Natural killer cell treated with Interleukin-12 subunit alpha and Interleukin-12 subunit beta and Interleukin-15 and Interleukin-18, amount 100 ng/mL, for 72 hours (primary cell): ENCODE measurements at places on chromosomes 5 and 9. TPM values are rescaled to one million over a fixed set of nuclear protein-coding genes. Genes with fewer than 3 reads are reported as not detected.

DNA sequence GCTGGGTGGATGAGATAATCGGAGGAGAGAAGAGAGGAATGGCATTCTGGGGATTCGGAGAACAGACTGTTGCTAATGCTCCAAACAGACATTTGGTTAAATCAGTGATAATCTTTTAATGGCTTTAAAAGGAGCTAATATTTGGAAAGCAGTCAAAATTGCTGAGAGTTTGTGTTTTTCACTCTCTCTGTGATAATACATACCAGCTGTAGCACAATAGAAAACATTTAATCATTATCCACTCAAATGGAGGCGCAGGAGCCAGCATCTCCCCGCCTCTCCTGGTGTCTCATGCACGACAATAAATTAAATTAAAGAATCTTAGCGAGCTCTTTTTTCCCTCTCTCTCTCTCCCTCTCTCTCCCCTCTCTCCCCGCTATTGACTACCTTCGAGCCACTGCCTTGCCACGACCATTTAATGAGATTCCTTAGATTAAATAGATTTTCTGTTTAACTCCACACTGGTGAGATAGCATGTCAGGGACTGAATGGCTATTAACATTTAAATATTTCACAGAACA lies 268.6 kb upstream of the MVB12B start:
- H3K27me3 ChIP-seq = peaks cover 12% of the 10 kb centered on the region
- no peaks in the 10 kb centered on the region for H3K36me3 ChIP-seq
- H3K4me1 ChIP-seq = no peaks in the 10 kb centered on the region
- DNase-seq = no peak

GRCh38 chr9:123724211-123724796 lies 205.6 kb downstream of the DENND1A start:
- no peak for DNase-seq
- no peak overlapping the region for H3K27ac ChIP-seq
- H3K4me1 ChIP-seq = peaks cover 7% of the 10 kb centered on the region
- H3K4me3 ChIP-seq = no peak overlapping the region
- H3K36me3 ChIP-seq = peaks cover 7% of the 10 kb centered on the region

DNA sequence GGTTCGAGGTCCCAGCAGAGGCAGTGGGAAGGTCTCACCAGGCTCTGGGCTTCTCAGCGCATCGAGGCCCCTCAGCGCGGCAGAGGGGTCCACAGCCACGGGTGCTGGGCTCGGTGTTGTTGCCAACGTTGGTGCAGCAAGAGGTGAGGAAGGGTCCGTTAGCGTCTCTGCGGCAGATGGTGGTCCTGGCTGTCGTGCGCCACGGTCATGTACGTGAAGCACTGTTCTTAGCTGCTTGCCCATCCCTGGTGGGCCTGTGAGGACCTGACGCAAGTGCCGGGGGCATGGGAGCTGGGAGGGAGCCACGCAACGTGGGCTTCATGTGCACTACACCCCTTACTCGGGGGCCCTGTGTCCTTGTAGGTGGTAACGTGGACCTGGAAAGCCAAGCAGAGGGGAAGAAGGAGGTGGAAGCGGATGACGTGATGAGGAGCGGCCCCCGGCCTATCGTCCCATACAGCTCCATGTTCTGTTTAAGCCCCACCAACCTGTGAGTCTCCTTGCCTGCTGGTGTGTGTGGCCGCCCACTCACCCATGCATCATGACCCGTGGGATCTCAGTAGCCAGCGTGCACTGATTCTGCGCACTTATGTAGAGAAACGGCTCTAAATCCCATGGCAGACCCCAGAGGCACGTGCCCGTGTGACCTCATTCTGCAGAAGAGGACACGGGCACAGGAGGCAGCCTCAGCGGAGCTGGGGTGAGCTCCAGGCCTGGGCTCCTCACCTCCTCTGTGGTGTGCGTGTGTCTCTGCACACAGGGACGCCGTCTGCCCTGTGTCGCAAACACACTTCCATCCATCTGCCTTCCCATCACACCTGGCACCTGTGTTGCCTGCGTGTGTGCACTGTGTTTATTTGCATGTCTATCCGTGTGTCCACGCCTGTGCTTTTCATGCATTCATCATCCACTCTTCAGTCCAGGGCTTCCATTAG lies 166.1 kb downstream of the CACNA1B start:
- no peak overlapping the region for H3K4me3 ChIP-seq
- no peak for DNase-seq
- H3K27ac ChIP-seq = no peak overlapping the region

DNA sequence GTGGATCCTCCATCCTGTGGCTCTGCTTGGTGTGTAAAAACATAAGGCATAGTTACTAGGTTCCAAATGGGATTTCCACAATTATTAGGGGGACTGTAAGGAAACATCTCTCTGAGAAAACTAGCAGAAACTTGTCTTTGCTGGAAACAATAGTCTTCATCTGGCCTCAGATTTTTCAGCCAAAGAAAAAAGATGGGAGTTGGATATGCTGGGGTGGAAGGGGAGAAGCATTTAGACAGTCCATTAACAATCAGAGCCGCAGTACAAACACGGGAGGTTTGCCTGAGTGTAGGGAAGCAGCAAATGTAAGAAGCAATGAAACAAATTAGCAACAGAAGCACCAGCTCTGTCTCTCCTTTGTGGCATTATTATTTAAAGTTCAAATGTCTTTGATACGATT lies 402.7 kb upstream of the ZNF608 start:
- DNase-seq = no peak
- no peak overlapping the region for H3K4me3 ChIP-seq
- no peak overlapping the region for H3K27ac ChIP-seq
- no peaks in the 10 kb centered on the region for H3K4me1 ChIP-seq
- H3K27me3 ChIP-seq = peaks cover 10% of the 10 kb centered on the region

DNA sequence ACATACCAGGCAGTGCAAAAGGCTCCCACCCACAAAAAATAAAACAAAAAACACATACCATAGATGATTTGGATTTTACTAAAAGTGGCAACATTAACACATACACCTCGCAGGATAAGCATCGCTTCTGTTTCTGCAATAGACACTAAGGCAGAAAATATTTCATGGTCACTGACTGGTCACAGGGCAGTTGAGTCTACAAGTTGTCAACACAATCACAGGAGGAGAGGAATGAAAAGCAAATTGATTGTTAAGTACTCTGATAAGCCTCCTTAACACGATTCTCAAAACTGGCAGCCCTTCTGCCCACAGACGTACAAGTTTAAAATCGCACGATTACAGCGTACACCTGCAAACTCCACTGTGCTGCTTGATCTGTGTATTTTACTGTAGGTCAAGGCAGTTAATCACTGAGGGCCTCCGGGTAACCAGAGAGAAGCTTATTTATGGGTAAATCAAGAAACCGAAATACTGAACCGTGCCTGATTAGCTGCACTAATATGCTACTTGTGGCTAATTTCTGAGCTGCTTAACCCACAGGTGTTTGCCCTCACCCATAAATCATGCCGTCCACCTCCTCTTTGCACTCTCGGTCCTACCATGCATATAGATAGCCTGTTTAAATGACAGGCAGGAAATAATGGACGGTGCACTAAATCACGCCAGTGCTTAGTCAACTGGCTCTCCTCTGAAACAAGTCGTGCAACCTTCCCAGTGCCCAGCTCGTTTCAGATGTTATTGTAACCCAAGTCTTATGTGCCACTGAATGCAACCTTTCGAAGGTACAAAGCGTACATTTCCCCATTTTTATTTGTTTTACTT lies 659.4 kb upstream of the ADAMTS16 start:
- no peak overlapping the region for H3K27ac ChIP-seq
- no peaks in the 10 kb centered on the region for H3K36me3 ChIP-seq
- DNase-seq = no peak
- no peaks in the 10 kb centered on the region for H3K4me1 ChIP-seq
- H3K27me3 ChIP-seq = no peaks in the 10 kb centered on the region

Gene SPTLC1
- total RNA-seq = 69.1 TPM
